ENCODE measurements at places on chromosomes 7 and 10.

DNA sequence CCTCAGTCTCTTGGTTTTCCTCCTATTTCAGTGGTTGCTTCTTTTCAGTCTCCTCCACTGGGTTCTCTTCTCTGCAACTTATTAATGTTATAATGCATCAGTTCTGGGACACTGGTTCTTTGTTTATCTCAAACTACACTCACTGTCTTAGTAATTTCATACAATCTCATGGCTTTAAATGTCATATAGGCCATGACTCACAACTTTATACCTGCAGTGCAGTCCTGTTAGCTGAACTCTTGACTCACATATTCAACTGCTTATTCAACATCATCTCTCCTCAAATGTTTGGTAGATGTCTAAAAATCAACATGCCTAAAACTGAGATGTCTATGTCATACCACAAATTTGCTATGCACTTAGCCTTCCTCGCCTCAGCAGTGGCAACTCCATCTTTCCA is 101.2 kb upstream of the PALS2 start:
- no peak for DNase-seq

DNA sequence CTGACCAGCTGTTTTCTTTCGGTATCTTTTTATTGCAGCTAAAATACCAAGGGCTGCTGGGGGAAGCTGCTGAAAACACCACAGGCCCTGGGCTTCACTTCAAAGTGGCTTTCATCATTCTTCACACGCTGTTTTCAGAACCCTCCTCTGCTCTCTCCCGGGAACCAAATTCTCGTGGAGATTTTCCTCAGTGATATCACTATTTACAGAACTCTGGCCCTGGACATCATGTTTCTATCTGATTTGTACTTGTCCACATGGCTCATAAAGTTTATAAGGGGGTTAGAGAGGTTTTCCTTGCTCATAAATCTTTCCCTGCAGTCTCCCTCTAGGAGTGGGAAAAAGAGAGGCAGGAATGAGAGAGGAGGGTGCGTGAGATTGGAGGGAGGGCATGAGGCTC is 177.4 kb upstream of the NPVF start:
- DNase-seq, result no peak

DNA sequence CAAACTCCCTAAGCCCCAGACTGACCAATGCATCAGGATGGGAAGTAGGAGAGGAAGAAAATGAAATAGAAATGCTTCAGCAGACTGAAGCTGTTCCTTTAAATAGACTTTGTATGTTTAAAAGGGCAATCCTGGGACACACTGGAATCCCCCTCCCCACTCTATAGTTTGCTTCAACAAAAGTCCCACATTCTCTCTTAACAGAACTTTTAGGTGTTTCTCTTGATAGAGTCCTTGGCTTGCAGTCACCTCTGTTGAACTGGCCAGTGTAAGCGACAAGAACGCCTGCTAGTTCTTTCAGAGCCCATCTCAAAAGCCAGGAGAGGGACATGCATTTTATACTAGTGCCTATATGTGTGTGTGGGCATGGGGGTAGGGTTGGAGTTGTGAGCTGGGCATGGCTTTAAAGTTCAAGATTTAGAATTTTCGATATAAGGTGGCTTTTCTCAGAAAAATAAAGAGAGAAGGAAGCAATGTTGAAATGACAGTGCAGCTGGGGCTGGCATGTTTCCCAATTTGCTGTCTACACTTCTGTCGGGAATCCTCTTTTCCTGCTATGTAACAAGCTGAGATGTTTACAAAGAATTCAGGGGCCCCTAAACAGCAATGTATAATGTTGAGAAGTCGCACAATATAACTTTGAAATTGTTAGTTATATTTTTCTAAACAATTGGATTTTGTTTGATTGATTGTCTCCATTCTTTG is 2.1 kb downstream of the TBX20 start:
- no peak for DNase-seq

DNA sequence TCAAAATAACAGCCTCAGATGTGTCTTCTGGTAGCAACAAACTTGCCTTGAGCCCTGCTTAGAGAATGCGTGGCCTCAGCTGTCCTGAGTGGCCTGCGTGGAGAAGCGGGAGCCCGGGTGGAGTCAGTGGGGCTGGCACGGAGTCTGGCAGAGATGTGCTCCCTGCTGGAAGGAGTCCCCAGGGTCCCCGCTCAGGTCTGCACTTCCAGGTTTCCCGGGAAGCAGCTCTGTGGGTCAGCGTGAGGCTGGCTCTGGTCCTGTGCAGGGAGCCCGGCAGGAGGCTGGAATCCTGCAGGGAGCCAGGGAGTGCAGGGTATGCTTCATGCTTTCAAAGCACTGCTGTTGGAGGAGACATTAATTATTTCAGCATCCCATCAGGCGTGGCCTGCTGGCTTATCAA is 10.1 kb downstream of the CPSF4 start:
- DNase-seq, result no peak

- DNase-seq, result no peak
Measured at GRCh38 chr10:119705434-119705831, 20.4 kb upstream of the INPP5F start.

DNA sequence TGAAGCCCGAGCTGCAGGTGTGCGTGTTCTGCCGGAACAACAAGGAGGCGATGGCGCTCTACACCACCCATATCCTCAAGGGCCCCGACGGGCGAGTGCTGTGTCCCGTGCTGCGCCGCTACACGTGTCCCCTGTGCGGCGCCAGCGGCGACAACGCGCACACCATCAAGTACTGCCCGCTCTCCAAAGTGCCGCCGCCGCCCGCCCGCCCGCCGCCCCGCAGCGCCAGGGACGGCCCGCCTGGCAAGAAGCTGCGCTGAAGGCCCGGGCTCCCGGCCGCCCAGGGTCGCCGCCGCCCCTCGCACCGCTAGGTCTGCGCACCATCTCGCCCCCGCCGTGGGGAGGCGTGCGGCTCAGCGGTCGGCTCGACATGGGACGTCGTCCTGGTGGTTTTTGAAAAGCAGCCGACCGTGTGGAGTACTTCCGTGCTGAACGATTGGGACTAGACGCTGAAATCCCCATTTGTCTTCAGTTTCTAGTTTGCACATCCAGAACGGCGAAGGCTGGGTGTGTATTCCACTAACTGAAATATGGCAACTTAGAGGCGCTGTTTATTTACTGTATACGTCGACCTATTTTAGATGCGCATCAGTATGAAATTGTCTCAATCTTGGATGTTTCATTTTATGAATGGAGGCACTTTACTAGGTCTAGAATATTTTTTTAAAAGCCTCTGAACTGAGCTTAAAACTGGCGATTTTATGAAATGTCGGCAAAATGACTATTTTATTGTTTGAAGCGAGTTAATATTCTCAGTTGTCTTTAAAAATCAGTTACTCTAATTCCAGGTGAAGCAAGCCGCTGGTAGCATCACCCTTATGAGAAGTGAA is 1.1 kb downstream of the NANOS1 start:
- DNase-seq, result peak; percentile 44

GRCh38 chr7:143389316-143390103 is 8.4 kb downstream of the ZYX start:
- no peak for DNase-seq

DNA sequence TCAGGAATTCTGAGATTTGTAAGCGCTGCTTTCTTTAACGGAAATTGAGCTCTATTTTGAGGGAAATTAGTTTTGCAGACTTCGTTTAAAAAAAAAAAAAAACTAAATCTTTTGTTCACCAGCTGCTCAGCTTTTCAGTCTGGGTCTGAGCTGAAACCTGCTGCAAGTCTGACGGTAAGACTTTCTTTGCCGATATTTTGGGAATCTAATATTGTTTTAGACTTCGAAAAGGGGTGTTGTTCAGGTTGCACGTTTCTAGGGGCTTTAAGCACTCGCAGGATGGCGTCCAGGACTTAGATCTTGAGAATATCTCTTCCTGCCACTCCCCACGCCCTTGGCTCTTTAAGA is 1.8 kb upstream of the MEOX2 start:
- no peak for DNase-seq

DNA sequence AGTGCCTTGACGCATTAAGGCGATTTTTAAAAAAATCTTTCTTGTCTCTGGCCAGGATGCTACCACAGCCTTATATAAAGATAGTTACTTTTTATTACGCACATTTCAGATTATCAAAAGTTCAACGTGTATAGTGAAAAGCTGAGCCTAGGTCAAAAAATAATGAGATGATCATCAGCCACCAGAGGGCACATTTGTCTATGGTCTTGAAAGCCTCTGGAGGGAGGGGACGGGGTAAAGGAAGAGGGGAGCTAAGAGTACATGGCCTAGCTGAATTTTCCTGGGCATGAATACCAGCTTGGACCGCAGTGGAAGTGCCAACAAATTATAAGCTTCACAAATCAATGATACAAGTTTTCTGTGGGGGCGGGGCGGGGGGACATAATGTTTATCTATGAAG is 285.9 kb upstream of the SMIM30 start:
- no peak for DNase-seq

DNA sequence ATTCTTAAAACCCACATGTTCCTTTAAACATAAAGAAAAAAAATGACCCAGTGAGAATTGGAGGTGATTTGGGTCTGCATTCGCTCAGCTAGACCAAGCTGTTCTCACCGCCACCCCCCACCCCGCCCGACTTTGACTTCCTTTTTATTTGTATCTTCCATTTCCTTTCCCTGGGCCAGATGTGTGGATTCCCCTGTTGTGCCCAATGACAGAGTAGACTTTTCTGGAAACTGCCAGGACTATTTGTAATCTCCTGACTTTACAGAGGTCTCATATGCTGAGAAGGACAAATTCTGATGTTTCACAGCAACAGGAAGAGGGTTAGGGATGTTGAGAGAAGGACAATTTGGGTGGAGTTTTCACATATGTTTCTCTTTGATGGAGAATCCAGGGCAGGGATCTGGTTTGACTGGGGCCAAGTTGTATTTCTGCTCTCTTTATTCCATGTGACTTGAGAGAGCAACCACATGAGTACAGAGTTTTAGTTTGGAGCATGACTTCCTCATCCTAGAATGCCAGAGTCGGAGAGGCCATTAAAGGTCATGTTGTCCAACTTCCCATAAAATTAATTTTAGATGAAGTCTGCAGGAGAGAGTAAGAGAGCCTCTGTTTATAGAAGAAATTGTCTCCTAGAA is 1023.2 kb downstream of the LRMDA start:
- DNase-seq, result no peak

DNA sequence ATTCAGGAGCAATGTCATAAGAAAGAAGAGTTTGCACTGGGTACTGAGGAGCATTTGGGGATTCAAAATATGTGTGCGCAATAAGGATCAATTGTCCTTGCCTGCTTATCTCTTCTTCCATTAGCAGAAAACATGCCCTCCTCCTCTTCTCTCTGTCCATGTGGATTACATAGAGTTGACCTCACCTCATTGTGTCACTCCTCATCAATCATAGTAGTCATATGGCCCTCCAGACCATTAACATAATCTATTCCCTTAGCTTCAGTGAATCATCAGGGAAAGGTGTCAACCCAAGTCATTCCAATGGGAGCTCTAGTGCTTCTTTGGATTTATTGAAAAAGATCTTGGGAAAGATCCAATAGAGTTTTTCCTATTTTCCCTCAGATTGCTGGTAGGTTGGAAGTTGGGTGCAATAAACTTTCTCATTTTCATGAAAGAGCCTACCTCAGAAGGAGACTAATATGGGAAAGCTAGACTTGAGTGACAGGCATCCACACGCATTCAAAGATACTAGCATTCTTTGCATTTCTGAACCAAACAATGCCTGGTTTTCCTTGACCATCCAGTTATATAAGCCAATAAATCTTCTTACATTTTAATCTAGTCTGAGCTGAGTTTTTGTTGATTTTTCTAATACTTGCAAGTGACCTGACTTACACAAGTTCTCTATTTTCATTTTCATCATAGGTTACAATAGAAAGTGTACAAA is 71.5 kb upstream of the FAM13C start:
- DNase-seq, result no peak

GRCh38 chr10:77620731-77621130 is 16.9 kb downstream of the KCNMA1 start:
- DNase-seq, result no peak

DNA sequence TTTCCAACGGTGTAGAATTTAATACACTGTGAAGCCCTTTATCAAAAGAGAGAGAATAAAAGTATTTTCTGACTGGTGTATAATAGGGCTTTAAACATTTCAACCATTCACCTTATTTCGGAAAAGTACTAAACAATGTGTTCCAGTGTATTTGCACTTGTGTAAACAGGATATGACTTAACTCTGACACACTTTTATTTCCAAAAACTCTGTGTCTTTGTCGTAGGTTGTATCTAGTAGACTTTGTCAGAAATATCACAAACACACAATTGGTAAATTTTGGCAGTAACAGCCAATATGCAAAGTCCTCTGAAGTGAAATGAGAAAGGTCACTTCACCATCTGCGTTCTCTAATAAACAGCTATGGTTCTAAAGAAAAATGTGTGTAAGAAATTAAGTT is 10.3 kb upstream of the TSPAN13 start:
- no peak for DNase-seq

- DNase-seq, result no peak
Measured at GRCh38 chr10:107141524-107142061, 22.9 kb downstream of the SORCS1 start.

- DNase-seq, result peak; percentile 73
Measured at GRCh38 chr7:101126651-101127459, at the start of gene SERPINE1. Gene SERPINE1 (plus strand): TSS chr7:101127104. CDS start chr7:101128394, 1,290 bp downstream.

DNA sequence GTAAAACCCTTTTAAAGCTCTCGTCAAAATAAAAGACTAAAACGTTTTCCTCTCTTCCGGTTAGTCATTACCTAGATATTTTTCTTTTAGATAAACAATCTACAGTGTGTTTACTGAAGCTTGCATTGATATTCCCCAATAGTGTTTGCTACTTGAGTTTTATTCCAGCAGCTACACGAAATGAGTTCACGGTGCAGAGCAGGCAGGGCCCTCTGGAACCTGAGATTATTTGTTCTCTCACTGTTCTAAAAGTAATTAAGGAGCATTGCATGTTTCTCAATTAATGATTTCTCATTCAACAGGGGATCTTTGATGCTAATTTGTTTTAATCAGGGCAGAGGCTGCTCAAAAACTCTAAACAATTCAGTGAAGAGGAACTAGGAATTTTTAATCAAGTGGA is 319.7 kb downstream of the GFRA1 start:
- no peak for DNase-seq

- DNase-seq, result no peak
Measured at GRCh38 chr7:104836976-104837375, 177.0 kb upstream of the KMT2E start.

DNA sequence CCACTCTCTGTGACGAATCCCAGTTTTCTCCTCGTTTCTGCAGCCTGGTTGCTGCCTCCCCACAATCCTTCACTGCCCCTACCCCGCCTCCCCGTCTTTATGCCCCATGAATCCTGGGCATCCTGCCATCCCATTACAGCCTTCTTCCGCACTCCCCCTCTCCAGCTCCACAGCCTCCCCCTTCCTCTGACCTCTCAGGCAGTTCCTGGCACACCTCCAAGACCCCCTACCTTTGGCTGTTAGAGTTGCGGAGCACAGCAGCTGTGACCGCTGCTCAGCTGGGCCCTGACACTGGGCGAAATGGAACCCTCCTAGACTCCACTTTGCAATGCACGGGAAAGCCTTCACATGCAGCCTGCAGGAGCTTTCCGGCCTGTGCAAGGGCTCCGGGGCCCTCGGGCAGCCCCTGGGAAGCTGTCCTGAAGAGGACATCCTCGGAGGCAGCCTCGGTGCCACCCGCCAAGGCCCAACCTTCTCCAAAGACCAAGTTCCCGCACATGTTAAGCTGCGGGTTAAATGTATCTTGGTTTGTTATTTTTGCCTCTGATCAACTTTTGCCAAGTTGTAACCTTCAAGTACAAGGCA is 400.7 kb upstream of the MKI67 start:
- DNase-seq, result no peak

- DNase-seq, result no peak
Measured at GRCh38 chr7:98075801-98076200, 30.9 kb upstream of the LMTK2 start.

GRCh38 chr10:1198453-1199344 is 142.5 kb downstream of the WDR37 start:
- DNase-seq, result no peak

Measured in CD4-positive, alpha-beta T cell treated with Interleukin-1 beta for 1 hour (primary cell).